ENCODE measurements at places on chromosomes 1 and 21.

- DNase-seq = no peak
Measured at GRCh38 chr1:204782118-204782700, 88.5 kb upstream of the NFASC start.

- DNase-seq = no peak
Measured at GRCh38 chr1:148160343-148161052, 8.4 kb upstream of the NBPF11 start.

DNA sequence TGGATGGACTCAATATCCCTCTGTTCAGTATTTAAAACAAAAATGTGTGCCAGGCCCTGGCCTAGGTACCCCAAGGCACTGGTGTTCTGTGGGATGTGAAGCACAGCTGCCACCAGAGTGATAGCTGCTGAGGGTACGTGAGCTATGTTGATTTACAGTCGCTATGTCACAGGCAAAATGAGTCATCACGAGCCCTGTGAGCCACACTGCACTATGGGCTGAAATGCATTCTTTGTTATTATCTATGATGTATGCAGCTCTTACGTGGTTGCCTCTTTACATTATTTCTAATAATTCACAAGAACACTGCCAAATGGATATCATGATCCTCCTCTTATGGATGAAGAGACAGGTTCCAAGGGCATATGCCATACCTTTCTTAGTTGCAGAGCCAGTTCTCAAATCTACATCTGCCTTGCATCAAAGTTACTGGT, 2.1 kb downstream of the TEX38 start:
- no peak for DNase-seq

DNA sequence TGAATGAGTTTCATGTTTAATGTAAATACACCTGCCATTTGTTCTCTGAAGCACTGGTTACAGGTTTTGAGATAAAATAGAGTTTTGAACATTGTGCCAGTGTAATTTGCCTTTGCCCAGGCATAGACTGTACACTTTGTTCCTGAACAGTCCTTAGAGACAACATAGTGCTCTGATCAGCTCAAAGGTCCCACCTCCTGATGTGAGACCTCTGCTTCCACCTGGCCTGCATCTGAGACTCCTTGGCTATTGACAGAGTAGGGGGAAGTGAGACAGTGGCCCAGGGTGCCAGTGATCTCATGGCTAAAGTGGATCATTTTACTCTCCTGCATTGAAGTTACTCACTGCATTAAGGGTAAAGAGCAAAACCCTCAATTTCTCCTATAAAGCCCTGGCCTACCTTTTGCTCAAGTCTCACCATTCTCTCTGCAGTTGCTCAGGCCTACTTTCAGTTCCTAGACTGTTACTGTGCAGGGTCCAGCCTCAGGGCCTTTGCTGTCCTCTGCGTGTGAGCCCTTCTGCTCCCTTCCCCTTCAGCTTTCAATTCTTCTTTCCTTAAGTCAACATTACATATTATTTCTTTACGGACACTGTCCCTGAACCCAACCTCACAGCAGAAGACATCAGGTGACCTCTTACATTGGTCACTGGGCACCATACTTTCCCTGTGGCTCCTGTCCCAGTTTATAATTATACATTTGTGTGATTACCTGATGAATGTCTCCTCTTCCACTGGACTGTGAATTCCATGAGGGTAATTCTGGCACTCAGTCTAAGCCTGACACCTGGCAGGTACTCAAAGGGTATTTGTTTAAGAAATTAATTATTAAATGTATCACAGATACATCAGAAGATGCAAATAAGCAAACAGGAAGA, 142.9 kb downstream of the ROR1 start:
- DNase-seq = peak; percentile 55

DNA sequence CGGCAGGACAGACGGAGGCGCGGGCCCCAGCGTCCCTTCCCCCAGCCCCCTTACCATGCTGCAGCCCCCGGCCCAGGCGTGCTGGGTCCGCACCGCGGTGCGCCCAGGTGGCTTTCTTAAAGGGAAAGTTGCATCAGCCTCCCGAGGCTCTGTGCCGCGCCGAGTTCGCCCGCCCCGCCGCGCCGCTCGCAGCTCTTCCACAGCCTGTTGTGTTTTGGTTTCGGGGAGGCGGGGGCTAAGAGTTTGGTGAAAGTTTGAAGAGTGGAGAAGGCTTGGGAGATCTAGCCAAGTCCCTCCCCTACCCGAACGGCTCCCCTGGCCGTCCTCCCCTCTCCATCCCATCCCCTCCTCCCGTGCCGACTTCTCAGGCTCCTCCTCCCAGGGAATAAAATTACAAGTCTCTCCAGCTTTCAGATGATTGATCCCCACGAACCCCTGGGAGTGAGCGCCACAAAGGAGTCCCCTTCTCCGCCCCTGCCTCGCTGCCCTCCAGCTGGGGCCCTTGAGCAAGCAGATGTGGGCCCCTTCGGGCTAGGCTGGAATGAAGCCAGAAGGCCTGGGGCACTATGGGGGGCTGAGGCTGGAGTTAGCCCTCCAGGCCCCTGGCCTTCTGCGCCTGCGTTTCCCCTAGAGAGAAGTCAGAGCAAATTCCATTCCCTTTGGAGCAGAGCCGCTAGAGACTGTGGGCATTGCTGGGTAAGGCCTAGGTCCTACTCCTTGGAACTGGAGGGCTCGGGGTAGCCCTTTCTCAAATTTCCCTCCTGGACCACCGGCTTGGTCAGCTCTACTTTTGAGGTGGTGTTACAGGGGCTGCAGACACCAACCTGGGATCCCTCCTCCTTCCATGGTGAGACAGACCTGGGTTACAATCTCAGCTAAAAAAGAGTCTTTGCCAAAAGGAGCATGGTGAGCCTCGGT, at the start of gene SLC6A9:
Gene SLC6A9 (minus strand): TSS at position 211 of the 918 bp plus-strand sequence. CDS start 7,185 bp downstream, outside the sequence.
- no peak for DNase-seq
